Right atrium auricular region (tissue), 2 donors: ENCODE measurements at places on chromosomes 3 and 15. TPM values are rescaled to one million over a fixed set of nuclear protein-coding genes. Genes with fewer than 3 reads are reported as not detected.
A peak's percentile ranks its signal among the peaks of the same experiment; 100 is the strongest.

The VGLL3 gene
- total RNA-seq: 13.0 TPM

The RTP1 gene
- not detected for total RNA-seq

GRCh38 chr15:39132070-39132469 lies 448.8 kb upstream of the THBS1 start:
- no peaks in the 10 kb centered on the region for H3K36me3 ChIP-seq
- H3K4me1 ChIP-seq: no peaks in the 10 kb centered on the region
- H3K27me3 ChIP-seq: no peaks in the 10 kb centered on the region
- H3K4me3 ChIP-seq: no peak overlapping the region
- DNase-seq: no peak

GRCh38 chr15:54605043-54605442 lies 591.7 kb downstream of the RSL24D1 start:
- H3K36me3 ChIP-seq: no peaks in the 10 kb centered on the region
- no peaks in the 10 kb centered on the region for H3K4me1 ChIP-seq
- no peaks in the 10 kb centered on the region for H3K27me3 ChIP-seq
- DNase-seq: no peak

GRCh38 chr15:60396958-60397771 lies 621 bp downstream of the ANXA2 start:
- DNase-seq: peak; percentile 88
- peaks cover 57% of the 10 kb centered on the region for H3K4me1 ChIP-seq
- H3K36me3 ChIP-seq: no peaks in the 10 kb centered on the region
- peak overlapping the region; percentile 86 for H3K4me3 ChIP-seq
- no peaks in the 10 kb centered on the region for H3K27me3 ChIP-seq

The CCR5 gene
- 1.1 TPM for total RNA-seq

The SNUPN gene
- total RNA-seq: 17.3 TPM

- H3K27ac ChIP-seq: no peak overlapping the region
- no peaks in the 10 kb centered on the region for H3K36me3 ChIP-seq
- DNase-seq: no peak
- H3K4me3 ChIP-seq: no peak overlapping the region
These were observed 28.1 kb upstream of the INSYN1 start for GRCh38 chr15:73781038-73781925.

GRCh38 chr3:10628891-10629670 lies 123.7 kb upstream of the ATP2B2 start:
- H3K27ac ChIP-seq: no peak overlapping the region
- no peak for DNase-seq
- no peak overlapping the region for H3K4me3 ChIP-seq
